Mononuclear cell (primary cell): ENCODE measurements at places on chromosomes 1 and 21. TPM values are rescaled to one million over a fixed set of nuclear protein-coding genes. Genes with fewer than 3 reads are reported as not detected.

Gene MRPL20
- total RNA-seq, result 39.5 TPM

Gene IL20
- total RNA-seq, result not detected

Gene DNAJC6
- total RNA-seq, result 8.5 TPM

Gene GJA9
- total RNA-seq, result not detected

Gene SRGAP2
- total RNA-seq, result 30.2 TPM

Gene VTCN1
- not detected for total RNA-seq

Gene S100A5
- total RNA-seq, result not detected

Gene RGS8
- total RNA-seq, result not detected

Gene MEGF6
- 16.2 TPM for total RNA-seq

Gene TAS1R1
- 0.10 TPM for total RNA-seq

Gene GBP6
- 0.21 TPM for total RNA-seq

Gene RAB3B
- total RNA-seq, result under 0.01 TPM

Gene GJA5
- under 0.01 TPM for total RNA-seq

Gene LRRC39
- 1.3 TPM for total RNA-seq

Gene SERINC2
- 1.4 TPM for total RNA-seq

Gene ACTL8
- total RNA-seq, result not detected

Gene BRDT
- total RNA-seq, result not detected

Gene PDE9A
- total RNA-seq, result 3.0 TPM

Gene NPHS2
- total RNA-seq, result not detected

Gene PRDM15
- 8.1 TPM for total RNA-seq

Gene FCRL2
- total RNA-seq, result 4.0 TPM

Gene TRIM17
- 0.42 TPM for total RNA-seq

Gene DOP1B
- total RNA-seq, result 14.6 TPM

Gene HMGCS2
- total RNA-seq, result not detected

Gene LAMC2
- not detected for total RNA-seq

Gene CD1B
- total RNA-seq, result 0.52 TPM

Gene UQCRH
- 311 TPM for total RNA-seq

Gene EFNA3
- total RNA-seq, result 0.21 TPM

Gene IVL
- not detected for total RNA-seq
